ENCODE measurements at places on chromosomes 12 and 14.

GRCh38 chr14:86020841-86021240 is 490.9 kb downstream of the FLRT2 start:
- DNase-seq, result no peak

DNA sequence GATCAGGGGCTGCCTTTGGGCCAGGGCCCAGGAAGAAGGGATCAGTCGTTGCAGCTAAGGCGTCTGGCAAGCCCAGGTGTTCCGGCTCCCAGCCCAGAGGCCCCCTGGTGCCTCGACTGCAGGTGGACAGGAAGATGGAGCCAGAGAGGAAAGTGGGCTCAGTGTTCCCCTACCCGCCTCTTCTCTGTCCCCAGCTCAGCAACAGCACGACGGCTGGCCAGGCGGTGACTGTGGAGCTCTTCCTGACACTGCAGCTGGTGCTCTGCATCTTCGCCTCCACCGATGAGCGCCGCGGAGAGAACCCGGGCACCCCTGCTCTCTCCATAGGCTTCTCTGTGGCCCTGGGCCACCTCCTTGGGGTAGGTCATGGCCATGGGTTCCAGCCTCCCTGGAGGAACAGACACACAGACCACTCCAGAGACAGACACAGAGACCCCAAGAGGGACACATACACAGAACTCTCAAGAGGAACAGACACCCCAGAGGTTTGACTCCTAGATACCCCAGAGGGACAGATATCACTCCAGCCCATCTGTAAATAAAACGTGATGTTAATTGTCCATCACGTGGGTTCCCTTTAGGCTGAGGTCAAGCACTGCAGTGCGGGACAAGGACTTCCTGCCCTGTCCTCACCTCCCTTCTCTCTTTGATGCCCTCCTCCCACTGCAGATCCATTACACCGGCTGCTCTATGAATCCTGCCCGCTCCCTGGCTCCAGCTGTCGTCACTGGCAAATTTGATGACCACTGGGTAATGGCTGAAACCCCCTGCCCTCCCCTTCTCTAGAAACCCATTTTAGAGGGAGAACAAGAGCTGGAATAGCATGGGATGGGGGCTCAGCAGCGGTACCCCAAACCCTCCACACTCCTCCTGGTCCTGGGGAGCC is 3.7 kb downstream of the AQP2 start:
- no peak for DNase-seq

- DNase-seq, result no peak
These were observed 70.5 kb upstream of the FLRT2 start for GRCh38 chr14:85459361-85460000.

DNA sequence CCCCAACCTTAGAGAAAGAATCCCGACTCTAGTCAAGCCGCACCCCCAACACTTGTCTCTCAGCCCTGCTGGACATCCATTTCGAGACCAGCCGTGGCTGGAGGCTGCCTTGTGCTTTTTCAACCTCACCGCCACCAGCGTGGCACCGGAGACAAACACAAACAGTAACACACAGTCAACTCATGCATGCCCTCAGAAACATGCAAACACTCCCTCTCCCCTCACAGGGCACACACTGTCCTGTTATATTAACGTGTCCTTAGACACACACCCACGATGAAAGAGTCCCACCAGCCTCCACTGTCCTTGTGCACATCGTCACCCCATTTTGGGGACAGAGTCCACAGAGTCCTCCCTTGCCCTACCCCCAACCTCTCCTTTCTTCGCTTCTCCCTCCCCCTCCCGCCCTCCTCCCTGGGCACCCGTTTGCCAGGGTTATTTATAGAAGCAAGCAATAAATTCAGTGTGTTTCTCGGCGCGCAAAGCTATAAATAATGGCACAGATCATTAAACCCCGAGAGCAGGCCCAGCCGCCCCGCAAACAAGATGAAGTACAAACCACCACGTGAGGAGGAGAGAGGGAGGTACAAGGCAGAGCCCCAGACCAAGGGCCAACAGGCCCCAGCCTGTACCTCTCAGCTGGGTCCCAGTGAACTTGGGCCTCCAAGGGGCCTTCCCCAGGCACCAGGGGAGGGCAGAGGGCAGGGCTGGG is 27.9 kb downstream of the SMUG1 start:
- no peak for DNase-seq

GRCh38 chr12:6552140-6552551 is 3.7 kb downstream of the IFFO1 start:
- no peak for DNase-seq

DNA sequence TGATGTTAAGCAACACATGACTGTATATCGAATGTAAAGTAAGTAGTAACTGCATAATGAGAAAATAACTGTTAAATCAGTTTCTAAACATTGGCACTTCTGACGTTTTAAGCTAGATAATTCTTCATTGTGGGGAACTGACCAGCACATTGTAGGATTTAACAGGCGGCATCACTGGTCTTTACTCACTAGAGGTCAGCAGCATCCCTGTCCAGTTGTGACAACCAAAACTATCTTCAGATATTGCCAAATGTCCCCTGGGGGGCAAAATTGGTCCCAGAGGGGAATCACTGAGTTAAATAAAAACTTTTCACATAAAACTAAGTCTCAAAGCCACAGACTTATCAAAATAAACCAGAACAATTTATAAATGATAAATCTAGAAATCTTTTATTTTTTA is 65.3 kb downstream of the BLTP3B start:
- no peak for DNase-seq

Data from stimulated activated CD4-positive, alpha-beta T cell treated with anti-CD3 and anti-CD28 coated beads, Interleukin-1b, Interleukin-23, amount 100 ng/mL, for 24 hours (primary cell).